ENCODE measurements at places on chromosomes 16 and 17.

GRCh38 chr17:70539132-70539924, 370.0 kb downstream of the KCNJ2 start:
- no peak for DNase-seq

DNA sequence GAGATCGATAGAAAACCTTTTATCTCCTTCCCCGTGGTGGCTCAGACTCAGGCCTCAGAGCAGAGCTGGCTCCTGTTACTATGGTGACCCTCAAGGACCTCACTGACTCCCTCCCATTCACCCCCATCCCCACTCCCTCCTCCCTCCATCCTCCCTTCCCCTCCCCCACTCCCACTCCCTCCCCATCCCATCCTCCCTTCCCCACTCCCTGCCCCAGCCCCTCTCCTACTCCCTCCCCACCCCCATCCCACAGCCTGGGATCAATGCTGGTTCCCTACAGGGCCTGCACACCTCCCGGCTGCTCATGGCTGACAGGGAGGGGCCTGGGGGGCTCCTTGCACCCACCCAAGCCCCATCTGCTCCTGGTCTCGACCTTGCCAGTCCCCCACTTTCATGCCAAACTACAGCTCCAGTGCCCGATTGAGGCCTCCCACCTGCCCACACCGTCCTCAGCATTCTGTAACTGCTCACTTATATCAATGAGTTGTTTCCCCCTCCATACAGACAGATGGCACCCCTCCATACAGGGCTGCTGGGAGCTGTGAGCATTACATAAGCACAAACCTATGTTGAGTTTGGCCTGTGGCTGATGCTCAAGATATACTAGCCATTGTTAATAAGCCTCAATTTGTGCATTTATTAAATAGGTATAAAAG, 11.6 kb upstream of the RAI1 start:
- DNase-seq = no peak

GRCh38 chr16:84849751-84850150, 30.0 kb downstream of the CRISPLD2 start:
- no peak for DNase-seq

- no peak for DNase-seq
Measured at GRCh38 chr16:89582614-89583196, 7.1 kb downstream of the CPNE7 start.

DNA sequence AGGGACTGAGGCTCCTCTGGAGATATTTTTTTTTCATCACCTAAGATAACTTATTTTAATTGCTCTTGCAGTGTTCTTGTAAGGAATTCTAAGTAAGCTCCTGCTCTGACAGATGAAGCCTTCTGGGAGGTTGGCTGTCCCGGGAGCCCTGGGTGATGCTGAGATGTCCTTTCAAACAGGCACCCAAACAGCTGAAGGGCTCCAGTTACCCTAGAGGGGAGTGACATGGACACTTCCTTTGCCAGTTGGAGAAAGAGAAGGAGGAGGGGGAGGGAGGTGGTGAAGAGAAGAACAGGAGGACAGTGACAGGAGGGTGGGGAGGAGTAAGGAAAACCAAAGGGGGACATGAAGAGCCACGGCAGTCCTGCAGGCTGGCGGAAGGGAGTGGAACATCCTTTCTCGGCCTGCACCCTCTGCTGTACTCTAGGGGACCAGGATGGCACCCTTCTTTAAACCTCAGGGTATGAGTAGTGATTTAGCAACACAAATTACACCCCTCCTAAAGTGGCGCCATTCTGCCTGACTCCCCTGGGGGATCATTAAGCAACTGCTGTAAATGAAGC, 51.8 kb downstream of the MYH3 start:
- no peak for DNase-seq

DNA sequence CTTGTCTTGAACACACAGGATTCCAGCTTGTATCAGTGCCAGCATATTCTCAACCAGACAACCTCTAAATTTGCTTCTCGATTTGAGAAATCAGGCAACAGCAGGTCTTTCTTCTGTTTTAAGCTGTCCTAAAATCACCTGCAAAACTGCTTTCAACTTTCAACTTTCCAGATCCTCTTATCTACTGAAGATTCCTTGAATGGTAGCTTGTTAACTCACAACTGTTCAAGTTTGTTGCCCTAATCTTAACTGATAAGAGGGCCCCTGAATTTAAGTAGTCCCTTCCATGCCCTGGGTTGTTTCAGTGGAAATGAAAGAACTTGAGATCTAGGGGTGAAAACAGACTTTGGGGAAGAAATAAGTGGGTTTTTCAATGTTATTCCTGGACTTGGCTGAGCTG, 57.2 kb downstream of the CHD9 start:
- DNase-seq = no peak

DNA sequence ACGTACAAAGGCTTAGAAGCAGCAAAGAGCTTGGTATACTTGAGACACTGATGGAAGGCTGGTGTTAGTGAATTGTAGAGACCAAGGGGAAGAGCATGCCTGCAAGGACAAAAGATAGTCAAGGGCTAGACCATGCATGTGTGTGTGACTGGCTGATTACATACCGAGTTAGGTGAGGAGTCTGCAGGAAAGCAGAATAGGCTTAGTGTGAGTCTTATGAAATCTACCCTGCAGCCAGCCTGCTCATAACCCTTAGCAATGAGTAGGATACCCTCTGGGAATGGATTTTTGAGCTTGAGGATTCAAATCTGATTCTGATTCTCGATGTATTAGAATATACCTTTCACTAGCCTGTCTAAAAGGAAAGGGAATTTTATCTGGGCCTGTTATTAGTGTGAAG, 77.0 kb downstream of the TANGO6 start:
- DNase-seq = no peak

Data from activated T-cell treated with anti-CD3 and anti-CD28 coated beads, Interleukin-2, amount 50 U/mL, for 1 hour (primary cell).